Neural progenitor cell (in vitro differentiated cells): ENCODE measurements at places on chromosomes 1 and 21. TPM values are rescaled to one million over a fixed set of nuclear protein-coding genes. Genes with fewer than 3 reads are reported as not detected.

DNA sequence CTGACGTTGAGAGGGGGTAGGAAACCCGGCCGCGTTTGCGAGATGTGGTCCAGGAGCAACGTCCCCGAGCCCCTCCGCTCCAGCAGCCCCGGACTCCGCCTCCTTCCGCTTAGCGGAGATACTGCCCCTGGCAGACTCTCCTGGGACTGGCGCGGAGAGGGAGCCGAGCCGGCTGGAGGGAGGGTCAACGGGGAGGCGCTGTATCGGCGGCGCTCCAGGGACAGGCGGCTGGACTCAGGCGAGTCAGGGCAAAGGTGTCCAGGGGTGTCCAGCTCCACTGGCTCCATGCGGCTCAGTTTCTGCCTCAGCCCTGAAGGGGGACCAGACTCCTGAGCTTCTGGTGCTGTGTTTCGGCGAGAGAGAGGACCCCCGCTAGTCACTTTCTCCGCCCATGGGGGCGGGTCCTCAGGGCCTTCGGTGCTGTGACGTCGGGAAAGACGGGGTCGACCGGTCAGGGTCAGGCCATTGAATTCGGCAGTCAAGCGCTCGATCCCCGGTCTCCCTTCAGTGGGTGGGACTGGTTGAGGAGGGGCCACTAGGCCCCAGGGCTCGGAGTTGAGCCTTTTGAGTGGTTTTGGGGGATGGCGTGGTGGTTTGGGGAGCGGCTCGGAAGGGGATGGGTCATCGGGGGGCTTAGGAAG lies 2.8 kb upstream of the LIX1L start:
- DNase-seq = peak; percentile 90

DNA sequence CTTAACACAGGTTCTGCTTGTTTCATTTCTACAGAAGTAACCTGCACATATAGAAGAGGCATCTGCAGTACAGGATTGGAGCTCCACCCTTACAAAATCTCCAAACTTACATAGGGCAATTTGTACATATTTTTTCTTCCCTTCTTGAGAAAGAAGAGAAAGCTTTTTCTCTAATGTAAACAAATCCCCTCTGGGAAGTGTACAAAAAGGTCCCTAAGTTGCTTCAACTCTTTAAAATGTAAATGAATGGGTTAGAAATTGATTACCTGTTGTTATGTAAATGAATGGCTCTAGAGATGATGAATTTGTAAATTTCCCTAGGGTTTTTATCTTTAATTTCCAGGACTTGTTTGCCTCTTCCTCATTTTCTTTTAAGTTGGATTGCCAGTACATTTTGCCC lies 1183.7 kb downstream of the MRPL39 start:
- no peak for DNase-seq

The SYT14 gene
- 8.9 and 16.1 TPM in 2 replicates for total RNA-seq

DNA sequence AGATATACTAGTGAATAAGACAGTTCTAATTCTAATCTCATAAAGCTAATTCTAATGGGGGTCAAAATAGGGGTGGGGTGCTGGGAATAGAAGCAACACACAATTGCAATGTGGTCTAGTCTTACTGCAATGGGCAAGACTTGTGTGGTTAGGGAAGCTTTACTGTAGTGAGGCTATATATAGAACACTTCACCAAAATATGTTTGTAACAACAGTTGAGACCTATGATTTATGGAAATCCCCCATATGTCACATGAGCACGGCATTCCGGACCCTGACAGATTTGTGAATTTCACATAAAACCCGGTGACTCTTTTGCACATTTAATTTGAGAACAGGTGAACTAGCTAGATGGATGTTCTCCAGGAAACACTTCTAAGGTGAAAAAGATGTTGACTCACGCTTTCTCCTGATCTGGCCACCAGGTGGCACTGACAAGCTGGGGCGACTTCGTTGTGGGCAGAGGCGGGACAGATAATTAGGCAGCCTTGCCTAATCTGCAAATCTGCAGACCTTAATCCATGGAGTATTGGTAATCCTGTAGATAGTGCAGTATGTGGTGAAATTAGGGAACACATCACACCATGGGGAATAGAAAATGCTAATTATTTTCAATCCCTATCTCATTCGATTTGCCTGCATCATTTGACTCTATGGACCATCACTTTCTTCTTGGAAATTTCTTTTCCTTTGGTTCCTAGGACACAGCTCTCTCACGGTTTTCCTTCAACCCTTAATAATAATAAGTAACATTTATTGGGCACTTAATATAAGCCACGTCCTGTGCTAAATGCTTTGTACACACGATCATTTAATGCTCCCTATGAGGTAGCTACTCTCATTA lies 37.7 kb downstream of the KIAA0040 start:
- DNase-seq = peak; percentile 79

The FABP3 gene
- 0.93 and 2.2 TPM in 2 replicates for total RNA-seq

DNA sequence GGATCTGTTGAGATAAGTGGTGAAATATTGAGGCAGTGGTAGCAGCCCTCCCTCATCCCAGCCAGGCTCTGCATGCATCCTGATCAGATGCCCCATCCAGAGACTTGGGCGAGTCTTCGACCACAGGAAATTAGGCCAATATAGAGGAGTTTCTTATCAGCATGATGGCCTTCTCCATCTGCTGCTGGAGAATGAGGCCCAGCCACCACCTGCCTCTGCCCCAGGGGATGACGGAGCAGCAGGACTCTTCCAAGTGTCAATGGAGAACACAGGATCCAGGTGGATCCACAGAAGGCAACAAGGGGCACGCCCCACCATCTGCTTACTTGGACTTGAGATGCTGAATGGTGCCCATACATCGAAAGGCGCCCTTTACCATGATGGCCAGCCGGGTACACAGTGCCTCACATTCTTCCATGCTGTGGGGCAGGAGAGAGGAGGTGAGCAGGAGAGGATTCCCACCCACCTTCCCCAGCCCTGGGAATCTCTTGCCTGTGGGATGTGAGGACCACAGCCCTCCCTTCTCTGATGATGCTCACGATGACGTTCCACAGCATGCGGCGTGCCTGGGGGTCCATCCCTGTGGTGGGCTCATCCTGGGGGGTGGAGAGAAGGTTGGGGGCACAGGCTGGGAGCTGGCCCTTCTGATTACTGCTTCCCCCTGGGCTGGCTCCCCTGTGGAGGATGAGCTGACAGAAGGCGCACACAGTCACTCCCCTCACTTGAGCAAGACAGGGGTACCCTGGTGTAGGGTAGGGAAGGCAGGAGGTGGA lies 91.5 kb upstream of the GCLM start:
- no peak for DNase-seq

DNA sequence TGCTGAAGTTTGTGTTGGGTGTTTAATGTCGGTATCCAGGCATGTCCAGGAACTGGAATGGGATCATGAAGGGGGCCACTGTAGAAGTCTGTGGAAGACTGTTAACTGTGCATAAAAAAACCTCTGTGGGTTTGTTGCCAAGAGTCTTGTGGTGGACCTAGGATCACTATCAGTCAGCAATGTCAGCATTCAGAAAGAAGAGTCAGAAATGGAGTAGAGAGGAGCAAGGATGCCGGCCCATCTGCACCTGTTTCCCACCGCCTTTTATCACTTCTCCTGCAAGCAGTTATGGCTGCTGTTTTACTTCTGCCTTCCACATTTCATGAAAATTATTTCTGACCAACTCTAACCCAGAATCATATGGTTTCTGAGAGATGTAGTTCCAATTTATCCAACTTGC lies 36.7 kb downstream of the CLCA4 start:
- no peak for DNase-seq

The VPS72 gene
- total RNA-seq = 107 and 117 TPM in 2 replicates

The NECTIN4 gene
- 0.06 TPM in 1 of 2 replicates, not detected in the other for total RNA-seq

- DNase-seq = no peak
These were observed 411.1 kb downstream of the SETD4 start for GRCh38 chr21:35649186-35649585.

- DNase-seq = no peak
These were observed 26.5 kb downstream of the PHTF1 start for GRCh38 chr1:113732802-113733201.
